ENCODE measurements at places on chromosomes 11 and 22. TPM values are rescaled to one million over a fixed set of nuclear protein-coding genes. Genes with fewer than 3 reads are reported as not detected.

PRR14L gene
- total RNA-seq = 6.1 TPM

OR5P2 gene
- not detected for total RNA-seq

APOA5 gene
- total RNA-seq = not detected

SAA1 gene
- not detected for total RNA-seq

PANX2 gene
- total RNA-seq = 0.68 TPM

CRACR2B gene
- total RNA-seq = 0.04 TPM

SCGB2A2 gene
- not detected for total RNA-seq

VSIG10L2 gene
- total RNA-seq = 0.27 TPM

LAYN gene
- not detected for total RNA-seq

PKDREJ gene
- total RNA-seq = not detected

CNTN5 gene
- total RNA-seq = 3.6 TPM

TSGA10IP gene
- not detected for total RNA-seq

LRRC75B gene
- 3.1 TPM for total RNA-seq

Measured in A375 (cell line).